ENCODE measurements at places on chromosomes 4 and X.

DNA sequence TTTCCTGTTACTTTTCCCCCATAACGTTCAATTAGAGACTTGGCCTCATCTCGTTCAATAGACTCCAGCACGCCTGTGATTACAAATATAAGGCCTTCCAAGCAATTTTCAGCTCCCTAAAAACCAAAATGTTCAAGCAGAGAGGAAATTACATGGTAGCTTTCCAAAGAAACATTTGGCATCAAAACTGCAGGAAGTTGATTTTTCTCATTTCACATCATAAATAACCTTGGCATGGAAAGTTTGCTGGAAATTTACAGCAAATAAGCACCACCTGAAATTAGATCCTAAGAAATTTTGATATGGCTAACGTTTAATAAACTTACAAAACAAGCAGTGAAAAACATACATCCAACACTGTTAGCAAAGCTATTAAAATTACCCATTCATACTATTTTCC, 53.3 kb downstream of the RFC1 start:
- DNase-seq: no peak

DNA sequence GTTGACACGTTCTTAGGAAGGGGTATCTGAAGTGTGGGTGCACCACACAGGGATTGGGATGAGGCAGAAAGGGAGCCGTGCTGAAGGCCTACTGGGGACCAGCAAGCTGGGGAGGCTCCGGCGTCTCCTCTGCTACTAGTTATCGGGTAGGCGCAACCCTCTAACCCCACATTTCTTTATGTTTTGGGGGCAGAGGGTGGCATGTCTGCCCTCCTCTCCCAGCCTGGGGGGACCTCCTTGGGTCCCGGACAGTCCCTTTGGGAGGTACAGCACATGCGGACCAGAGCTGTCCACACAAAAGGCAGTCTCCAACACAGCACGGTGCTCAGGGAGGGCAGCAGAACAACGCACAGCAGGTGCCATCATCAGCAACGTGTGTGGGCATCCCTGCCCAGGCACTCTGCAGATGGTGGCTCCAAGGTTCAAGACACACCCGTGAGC, 33.2 kb downstream of the WDR1 start:
- no peak for DNase-seq

DNA sequence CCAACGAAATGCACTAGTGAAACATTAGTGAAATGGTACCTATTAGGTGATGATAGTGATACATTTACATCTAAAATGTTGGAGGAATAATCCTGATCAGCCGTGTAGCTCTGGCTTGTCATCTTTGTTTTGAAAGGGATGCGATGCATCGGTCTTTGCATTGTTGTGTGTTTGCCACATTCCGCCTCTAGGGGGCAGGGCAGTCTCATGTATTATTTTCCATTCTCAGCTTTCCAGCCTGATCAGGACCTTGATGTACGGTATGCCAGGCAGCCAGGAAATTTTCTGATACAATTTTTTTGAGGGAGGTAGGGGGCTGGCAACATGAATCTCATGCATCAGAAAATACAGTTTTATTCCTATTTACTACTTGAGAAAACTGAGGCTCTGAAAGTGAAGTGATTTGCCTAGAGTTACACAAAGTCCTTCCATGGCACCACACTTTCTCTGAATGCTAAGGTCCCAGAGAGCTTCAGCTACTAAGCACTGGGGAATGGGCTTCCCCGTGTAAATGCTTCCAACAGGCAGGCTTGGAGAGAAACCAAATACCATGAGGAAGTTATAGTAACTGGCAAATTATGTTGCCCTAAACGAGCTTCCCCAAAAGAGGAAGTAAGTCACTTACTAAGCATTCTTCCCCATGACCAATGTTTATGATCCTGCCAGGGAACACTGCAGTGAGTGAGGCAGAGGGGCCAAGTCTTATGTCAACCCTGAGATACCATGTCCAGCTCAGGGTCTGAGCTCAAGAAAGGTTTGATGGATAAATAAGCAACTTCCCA, 31.8 kb upstream of the IQSEC2 start:
- DNase-seq: peak; percentile 75

GRCh38 chrX:13487731-13488505, 81.5 kb upstream of the EGFL6 start:
- peak; percentile 93 for DNase-seq

- no peak for DNase-seq
These were observed 3.3 kb upstream of the KIAA1210 start for GRCh38 chrX:119130911-119131310.

GRCh38 chrX:41478381-41478911, 31.3 kb downstream of the NYX start:
- DNase-seq: peak; percentile 60

- DNase-seq: peak; percentile 7
These were observed 6.7 kb downstream of the GPR34 start for GRCh38 chrX:41695426-41695825.

DNA sequence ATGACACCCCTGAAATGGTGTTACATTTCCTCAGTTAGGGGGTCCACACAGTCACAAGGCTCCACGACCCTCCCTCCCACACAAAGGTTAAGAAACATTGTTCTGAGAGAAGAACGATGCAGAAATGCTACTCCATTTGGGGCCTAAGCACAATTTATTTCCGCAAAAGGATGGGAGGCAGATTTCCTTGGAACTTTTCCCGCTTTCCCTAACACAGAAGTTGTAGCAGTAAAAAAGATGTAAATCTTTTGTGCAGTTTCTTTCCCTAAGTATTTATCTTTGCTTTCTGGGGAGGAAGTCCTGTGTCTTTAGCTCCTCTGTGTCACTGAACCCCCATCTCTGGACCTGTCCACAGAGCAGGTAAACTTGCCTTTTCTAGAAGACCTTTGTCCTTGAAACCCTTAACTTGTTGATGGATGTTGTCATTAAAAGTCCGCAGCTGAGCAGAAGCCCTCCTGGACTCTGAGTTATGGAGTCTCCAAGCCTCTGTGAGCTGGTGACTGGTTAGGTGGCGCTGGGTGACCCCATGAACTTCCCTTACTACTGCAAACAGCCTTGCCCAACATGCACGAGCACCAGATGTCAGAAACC, 67.2 kb upstream of the SHISA3 start:
- DNase-seq: no peak

DNA sequence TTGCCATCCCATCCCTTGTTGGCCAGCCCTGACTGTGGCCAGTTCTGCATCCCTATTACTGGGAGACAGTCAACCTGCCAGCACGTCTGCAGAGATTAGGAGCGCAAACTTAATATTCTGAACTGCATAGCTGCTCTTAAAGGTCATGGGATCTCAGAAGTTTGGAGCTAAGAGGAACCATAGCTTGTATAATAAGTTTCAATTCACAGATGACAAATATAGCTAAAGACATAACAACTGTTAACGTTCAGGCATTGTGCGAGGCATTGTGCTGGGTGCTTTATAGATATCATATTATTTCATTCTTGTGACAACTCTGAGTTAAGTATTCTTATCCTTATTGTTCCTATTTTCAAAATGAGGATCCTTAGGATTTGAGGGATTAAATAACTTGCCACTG, 3.7 kb downstream of the SCARB2 start:
- no peak for DNase-seq

DNA sequence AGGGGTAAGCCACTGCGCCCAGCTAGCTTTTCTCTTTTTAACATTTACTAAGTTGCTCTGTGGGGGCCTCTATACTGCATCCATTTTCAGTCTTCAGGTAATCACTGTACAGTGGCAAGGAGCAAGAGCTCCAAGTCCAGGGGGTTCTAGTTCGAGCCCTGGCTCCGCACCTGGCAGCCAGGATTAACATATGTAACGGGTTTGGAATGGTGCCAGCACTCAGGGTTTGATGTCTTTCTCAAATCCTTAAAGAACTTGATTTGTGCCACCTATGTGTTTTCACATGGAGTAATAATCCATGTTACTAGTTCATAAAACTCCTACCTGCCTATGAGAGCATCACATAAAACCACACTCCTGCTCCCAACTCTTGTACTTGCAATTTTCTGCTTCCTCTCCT, 4.5 kb downstream of the GRPEL1 start:
- no peak for DNase-seq
